Myocyte (in vitro differentiated cells): ENCODE measurements at places on chromosomes 6 and 20. TPM values are rescaled to one million over a fixed set of nuclear protein-coding genes. Genes with fewer than 3 reads are reported as not detected.

DNA sequence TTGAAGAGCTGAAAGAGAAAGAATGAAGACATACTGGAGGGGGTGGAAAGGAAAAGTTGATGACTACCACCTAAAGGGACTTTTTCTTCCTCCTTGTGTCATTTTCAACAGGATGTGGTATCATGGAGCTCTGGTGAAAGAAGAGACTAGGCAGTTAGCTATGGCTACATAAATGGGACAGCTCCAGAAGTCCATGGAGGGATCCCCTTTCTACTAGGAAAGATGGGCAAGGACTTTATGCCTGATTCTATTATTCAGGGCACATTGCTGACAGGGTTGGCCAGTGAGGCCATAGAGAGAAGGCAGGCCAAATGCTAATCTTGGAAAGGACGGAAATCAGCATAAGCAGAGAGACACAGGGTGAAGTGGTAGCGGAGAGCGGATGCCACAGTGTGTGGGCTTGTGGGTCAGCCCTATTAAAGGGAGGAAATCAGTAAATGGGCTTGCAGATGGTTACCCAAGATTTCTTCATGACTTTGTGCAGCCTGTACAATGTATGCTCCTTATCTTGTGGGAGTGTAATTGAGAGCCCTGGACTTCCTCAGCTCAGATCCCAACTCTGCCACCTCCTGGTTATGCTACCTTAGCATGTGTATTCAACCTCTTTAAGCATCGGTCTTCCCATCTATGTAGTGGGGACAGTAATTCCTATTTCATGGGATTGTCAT is 77.4 kb upstream of the TMEM170B start:
- no peak for DNase-seq

DNA sequence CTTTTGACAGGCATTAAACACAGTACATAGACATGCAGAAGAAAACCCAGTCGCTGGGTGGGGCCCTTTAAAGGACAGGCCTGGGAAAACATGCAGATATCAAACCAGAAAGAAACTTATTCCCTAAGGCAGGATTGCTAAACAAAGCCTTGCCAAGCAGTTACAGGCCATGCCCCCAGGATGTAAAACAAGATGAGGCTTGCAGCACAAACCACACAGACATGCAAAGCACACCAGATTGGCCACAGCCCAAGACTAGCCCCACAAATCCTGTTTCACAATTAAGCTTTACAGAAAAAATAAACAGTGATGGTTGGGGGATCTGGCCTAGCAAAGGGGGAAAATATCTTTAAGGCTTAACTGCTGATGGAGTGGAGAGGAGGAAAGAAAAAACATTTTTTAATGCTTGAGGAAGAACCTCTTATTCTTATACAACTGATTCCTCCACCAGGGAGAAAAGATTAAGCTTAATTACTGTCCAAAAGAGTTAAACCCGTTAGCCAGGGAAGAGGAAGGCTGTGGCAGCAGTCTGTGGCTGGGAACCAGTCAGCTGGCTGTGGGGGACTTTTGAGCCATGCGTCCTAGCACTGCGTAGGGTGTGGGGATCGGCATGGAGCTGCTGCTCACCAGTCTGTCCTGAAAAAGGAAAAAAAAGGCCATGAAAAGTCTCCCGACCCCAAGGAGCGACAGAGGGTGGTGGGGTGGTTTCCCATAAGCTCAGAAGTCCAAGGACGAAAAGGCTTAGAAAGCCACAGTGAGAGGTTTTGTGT is 28.4 kb downstream of the COL19A1 start:
- peak; percentile 72 for DNase-seq

Gene C6orf141
- total RNA-seq, result 0.08 TPM in 1 of 2 replicates, not detected in the other

DNA sequence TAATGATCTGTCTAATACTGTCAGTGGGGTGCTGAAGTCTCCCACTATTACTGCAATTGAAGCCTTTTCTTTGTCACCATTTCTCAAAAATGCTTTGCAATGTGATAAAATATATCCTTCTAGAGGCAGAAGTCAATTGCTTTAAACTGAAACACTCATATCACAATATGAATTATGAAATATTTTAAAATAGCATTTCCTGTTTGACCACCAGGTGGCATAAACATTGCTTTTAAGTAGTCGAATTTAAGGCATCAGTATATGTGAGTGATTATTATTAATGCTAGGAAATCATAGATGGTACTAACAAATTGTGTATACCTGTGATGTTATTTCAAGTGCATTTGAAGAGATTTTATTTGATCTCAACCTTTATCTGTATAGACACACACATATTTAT is 87.5 kb downstream of the MEI4 start:
- peak; percentile 42 for DNase-seq

GRCh38 chr20:14915356-14915755 is 577.9 kb upstream of the FLRT3 start:
- no peak for DNase-seq
